ENCODE measurements at places on chromosomes 6 and 20.

GRCh38 chr6:7135755-7136154, 28.0 kb downstream of the RREB1 start:
- ATAC-seq, result no peak

DNA sequence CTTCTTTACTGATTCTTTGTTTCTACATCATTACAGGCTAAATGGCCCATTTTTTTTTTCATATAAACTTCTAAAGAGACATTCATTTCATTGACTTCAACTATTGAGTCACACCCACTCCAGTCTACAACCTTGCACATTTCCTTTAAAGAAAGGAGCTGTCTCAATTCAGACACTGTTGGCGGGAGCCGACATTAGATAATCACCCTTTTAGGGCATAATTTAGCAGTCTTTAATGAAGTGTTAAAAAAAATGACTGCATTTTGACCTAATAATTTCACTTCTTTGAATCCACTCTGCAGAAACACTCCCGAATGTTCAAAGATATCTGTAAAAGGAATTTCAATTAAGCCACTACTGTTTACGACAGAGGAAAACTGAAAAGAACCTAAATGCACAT, 1.5 kb downstream of the EPM2A start:
- no peak for ATAC-seq

DNA sequence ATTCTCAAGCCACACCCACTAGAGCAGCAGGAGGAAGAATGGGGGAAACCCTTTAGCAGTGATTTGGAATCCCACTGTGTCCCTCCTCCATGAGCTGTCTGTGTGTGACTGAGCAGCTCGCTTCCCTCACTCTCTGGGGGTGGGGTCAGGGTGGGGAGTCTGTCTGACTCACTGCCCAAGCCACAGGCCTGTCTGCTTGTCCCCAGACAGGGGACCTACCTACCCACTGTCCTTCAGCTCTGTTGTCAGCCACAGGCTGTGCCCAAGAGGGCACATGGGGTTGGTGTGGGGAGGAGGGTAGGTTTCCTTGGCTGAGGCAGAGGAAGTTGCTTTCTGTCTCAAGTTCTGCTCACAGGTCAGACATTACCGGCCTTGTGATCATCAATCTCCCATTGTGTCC, 127.0 kb downstream of the MAFB start:
- no peak for ATAC-seq

- ATAC-seq, result no peak
These were observed 35.1 kb downstream of the SCAF8 start for GRCh38 chr6:154768280-154768679.

- ATAC-seq, result no peak
These were observed 66.2 kb upstream of the SLC22A1 start for GRCh38 chr6:160055378-160055777.

GRCh38 chr6:149125309-149125708, 192.2 kb upstream of the TAB2 start:
- ATAC-seq, result no peak

DNA sequence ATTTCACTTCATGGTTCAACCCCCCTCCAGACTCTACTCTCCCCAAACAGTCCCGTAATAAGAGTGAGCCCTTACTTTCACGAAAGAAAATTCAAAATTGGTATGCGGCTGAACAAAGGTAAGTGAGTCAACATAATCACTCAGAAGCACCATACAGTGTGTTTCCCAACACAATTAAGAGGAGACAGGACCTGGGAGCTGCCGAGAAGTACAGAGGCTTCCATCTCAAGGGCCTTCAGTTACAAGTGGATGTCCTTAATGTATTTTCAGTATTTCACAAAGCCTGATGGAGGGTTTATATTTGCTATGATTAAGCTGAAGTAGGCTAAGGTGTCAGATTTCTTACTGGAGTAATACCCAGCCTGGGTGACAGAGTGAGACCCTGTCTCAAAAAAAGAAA, 51.1 kb downstream of the MYO6 start:
- no peak for ATAC-seq

DNA sequence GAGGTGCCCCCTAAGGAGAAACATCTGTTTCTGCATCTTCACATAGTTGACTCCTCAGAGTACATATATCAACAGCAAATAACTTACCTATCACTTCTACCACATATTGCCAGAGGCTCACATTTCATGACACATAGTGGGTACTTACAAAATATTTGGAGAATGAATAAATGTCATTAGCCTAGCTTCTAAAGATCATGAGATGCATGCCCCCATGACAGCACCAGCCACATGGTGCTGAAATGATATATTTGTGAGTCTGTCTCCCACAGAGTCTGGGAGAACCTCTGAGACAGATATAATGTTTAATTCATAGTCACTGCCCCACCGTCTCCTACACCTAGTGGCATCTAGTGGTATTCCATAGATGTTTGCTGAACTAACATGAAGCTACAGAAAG, 555.6 kb downstream of the KIF16B start:
- no peak for ATAC-seq

DNA sequence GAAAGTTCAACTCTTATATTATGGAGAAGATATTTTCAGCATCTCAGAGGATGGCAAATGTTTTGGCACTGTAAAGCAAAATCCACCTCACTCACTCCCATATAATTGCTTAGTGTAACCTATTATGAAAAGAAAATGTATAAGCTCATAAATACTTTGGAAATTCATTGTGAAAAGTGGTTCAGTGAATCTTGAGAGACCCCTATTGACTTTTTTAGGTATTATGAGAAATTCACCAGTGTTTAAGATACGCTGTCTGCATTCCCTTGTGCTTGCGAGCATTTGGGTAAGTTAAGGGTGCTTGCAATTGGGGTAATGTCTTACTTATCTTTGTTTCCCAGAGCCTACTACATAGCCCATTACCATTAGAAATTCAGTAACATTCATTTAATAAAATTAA, 66.3 kb upstream of the BMP5 start:
- no peak for ATAC-seq

DNA sequence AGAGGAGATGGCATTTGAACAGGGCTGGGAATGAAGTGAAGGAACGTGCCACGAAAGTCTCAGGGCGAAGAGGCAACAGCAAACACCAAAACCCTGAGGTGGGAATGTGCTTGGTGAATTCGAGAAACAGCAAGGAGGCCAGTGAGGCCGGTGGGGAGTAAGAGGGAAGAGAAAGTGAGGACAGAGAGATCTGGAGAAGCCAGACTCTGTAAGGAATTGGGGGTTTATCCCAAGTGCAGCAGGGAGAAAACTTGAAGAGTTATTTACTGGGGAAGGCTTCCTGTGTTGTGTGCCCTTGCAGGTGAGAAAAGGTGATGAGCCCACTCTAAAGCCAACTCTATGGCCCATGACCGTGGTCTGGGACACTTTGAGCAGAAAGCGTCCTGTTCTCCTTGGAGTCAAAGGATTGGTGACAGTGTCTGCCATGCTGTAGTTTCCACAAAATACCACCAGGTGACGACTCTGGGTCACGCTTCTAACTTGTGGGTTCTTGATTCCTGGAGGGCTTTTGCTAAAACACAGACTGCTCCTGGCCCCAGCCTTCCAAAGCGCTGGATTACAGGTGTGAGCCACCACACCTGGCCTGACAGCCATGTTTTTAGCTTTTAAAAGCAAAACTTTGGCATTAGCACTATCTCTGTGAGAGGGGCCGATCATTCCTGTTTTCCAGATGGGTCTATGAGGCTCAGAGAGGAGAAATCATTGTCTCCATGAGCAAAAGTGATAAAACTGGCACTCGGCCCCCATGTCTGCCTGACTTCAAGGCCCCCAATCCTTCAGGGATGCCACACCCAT, 18.0 kb upstream of the CSNK2A1 start:
- peak; percentile 65 for ATAC-seq

DNA sequence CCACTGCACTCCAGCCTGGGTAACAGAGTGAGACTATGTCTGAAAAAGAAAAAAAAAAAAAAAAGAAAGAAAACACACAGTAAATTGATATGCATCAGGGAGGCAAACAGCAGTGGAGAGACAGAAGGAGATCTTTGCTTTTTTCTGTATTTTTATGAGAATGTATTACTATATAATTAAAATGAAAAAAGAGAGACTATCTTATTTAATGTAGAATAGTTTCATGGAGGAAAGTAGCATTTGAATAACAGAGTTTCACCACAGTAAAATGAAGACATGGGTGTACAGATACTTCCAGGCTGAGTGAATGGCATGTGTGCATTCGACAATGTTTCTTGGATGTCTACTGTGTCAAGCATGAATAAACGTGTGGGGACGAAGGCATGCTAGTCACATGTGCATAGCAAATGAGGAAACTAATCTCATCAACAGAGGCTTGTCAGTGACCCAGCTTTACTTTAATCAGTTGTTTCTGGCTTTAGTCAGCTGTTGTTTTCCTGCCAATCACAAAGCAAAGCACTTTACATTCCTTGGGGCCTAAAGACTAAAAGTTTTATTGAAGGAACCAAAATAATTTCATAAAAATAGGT, 55.5 kb upstream of the ARMH2 start:
- ATAC-seq, result no peak

GRCh38 chr20:52150440-52151258, 40.9 kb downstream of the ZFP64 start:
- no peak for ATAC-seq

DNA sequence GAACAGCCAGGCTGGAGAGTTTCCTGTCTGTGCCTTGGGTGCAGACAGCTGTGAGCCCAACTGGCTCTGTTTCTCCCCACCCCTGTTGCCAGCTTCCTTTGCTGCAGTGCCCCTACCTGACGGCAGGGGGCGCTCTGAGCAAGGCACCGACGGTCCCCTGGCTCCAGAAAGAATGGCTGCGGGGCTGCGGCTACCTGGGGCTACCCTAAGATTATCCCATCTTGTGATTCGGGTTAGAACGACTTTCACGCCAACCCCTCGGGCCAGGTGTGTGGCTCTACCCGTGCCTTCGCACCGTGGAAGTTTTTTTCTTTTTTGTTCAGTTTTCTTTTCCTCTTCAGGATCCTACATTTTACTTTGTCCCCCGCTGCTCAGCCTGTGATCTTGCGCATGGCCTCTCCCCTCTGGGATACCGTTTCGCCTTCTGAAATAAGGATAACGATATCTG, 33.4 kb upstream of the AAR2 start:
- ATAC-seq, result peak; percentile 75

DNA sequence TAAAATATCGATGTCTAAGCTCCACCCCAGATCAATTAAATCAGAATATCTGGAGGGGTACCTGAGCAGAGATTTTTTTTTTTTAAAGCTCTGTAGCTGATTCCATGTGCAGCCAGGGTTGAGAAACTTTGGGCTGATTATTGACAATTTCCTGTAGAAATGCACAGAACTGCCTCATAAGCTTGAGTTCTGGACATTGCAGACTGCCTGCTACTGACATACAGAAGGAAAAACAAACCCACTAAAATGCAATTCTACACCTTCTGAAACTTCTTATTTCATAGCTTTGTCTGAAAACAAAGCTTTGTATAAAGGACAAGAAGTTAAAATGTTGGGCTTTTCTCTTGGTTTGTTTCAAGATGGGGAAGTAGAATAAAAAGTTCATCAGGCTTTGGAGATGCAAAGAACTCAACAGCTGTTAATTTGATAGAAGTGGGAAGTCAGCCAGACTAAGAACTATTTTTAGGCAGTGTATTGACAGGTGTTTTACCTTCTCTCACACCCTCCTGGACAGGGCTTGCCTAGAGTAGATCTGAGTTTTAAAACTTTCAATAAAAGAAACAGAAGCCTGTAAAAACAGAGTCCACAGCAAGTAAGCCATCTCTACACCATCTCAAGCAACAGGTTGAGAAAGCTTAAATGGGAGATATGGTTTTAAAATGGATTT, 147.7 kb downstream of the KCNQ5 start:
- ATAC-seq, result peak; percentile 39

GRCh38 chr20:10832141-10832540, 158.3 kb upstream of the JAG1 start:
- no peak for ATAC-seq

DNA sequence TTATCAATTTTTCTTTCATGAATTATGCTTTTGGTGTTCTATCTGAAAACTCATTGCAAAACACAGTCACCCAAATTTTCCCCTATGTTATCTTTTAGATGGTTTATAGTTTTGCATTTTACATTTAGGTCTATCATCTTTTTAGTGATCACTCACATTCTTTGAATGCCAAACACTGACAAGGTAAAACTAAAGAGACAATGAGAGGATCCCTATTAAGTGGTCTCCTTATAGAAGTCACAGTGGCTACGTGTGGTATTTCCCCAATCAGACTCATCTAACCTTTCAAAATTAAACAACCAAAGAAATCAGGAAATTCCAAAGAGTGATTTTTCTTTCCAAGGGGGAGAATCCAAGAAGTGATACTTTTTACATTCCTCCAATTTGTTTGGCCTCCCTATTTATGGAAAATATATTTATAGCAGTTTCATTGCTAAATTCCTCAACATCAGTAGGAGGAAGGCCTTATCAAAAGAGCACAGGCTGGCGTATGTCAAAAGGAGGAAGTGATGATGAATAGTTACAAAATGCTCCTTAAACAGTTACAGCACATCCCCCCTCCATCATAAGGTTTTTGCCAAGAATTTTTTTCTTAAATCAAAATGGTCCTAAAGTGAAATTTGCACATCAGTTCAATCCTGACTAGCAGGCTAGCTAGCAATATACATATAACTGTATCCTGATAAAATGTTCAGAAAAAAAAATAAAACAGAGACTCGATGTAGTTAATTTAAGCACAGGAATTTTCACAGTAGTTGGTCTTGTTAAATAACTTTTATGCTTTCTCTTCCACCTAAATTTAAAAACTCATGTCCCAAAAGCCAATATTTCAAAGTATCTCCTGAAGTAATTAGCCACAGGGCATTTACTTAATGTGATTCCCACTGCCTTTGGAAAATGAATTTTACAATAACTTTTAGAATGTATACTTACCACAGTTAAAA, 76.2 kb upstream of the IPCEF1 start:
- ATAC-seq, result no peak

DNA sequence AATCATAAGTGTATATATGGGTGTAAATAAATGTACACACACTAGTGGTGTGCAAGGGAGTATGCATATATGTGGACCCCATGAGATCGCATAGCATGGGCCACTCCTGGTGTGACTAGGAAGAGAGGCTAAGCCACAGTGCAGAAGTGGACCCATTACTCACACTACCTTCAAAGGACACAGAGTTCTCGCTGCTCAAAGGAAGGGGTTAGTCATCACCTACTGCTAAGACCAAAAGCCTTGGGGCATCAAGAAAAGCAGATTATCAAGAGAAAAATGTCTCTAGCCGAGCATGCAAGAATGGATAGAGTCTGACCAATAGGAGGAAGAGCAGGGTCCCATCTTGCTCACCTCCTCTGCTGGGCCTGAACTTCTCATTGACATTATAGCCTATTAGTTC, 195.5 kb downstream of the MAFB start:
- ATAC-seq, result no peak

- ATAC-seq, result no peak
These were observed 672.6 kb upstream of the AGPAT4 start for GRCh38 chr6:161946461-161946860.

GRCh38 chr6:18090349-18090786, 32.1 kb downstream of the NHLRC1 start:
- ATAC-seq, result no peak

DNA sequence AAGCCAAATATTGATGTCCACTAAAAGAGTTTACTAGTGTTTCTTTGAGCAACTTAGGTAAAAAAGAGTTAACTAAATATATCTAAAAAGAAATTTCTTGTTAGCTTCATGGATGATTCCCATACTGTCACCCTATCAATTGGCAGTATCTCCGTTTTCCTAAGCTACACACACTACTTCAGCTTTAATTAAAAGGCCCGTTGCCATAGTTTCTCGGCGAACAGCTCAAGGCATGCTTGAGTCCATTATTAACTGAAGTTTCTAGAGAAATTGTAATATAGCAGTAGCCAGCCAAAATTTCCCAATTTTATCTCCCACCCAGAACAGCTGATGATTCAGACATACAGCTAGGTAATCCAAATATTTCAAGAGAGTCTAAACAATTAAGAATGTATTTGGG, 20.0 kb upstream of the BEND6 start:
- ATAC-seq, result no peak

GRCh38 chr6:51585264-51585663, 502.1 kb downstream of the PKHD1 start:
- no peak for ATAC-seq

Measured in stimulated activated memory B cell treated with anti-CD40 and anti-IgM and Interleukin-4, amounts not matched to agents 10 μg/mL and 1 μg/mL and 100 μg/mL, for 72 hours (primary cell).